ENCODE measurements at places on chromosomes 6 and 20. TPM values are rescaled to one million over a fixed set of nuclear protein-coding genes. Genes with fewer than 3 reads are reported as not detected.

GRCh38 chr20:35307666-35308653 is 15.7 kb upstream of the FAM83C start:
- peak; percentile 96 for DNase-seq

- no peak for DNase-seq
Measured at GRCh38 chr20:13915284-13915683, 75.1 kb downstream of the SEL1L2 start.

DNA sequence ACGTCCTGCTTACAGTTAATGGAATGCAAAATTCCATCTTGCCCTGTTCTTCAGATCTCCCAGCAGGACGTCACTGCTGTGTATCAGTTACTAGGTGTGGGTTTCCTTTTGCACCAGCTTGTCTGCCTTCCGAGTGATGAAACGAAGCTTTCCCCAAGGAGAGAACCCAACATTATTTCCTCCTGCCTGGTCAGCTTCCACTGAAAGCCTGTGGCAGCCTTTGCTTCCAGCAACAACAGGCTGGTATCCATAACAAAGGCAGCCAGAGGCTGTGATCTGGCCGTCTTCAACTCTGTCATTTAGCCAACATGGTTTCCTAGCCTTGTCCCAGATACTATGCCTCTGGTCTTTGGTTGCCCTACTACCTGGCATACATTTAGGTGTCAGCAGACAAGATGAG is 78.9 kb upstream of the HEY2 start:
- DNase-seq = no peak

GRCh38 chr6:141259807-141260206 is 872.9 kb upstream of the GJE1 start:
- DNase-seq = no peak

GRCh38 chr20:34033903-34034302 is 40.2 kb downstream of the RALY start:
- no peak for DNase-seq

DNA sequence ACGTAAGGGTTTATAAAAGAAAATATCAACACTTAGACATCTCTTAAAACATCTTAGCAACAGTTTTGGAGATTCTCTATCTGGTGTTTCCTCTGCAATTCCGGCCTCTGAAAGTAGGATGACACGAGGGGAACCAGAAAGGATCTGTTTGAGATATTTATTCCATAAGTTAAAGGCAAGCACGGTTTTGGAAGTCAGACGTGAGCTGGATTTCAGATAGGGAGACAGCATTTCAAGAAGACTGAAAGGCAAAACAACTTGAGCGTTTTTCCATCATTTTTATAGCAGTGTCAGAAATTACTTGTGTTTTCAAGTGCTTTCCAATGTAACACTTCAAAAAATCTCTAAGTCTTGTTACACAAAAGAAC is 52.9 kb upstream of the BTN3A2 start:
- DNase-seq = peak; percentile 34

GRCh38 chr20:60400567-60400966 is 442.3 kb downstream of the CDH26 start:
- no peak for DNase-seq

- peak; percentile 54 for DNase-seq
Measured at GRCh38 chr20:45833883-45834796, 541 bp downstream of the SNX21 start.

- peak; percentile 56 for DNase-seq
Measured at GRCh38 chr6:149934249-149935156, 7.3 kb upstream of the ULBP2 start.

DNA sequence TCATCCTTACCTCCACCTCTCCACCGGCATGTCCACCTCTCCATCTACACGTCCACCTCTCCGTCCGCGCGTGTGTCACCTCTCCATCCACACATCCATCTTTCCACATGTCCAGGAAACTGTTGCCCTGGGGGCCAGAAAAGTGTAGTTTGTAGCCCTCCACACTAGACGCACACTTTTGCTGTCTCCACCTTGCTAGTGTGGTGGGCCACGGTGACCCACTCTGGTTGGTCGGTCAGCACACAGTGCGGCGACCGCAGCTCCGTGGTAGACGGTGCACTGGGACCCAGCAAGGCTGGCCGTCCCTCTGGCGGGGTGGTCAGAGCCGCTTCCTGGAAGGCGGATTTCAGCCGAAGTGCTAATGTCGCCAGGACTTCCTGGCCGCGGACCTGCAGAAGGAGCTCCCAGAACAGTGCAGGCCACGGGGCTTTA is 268.6 kb downstream of the DLL1 start:
- no peak for DNase-seq

DNA sequence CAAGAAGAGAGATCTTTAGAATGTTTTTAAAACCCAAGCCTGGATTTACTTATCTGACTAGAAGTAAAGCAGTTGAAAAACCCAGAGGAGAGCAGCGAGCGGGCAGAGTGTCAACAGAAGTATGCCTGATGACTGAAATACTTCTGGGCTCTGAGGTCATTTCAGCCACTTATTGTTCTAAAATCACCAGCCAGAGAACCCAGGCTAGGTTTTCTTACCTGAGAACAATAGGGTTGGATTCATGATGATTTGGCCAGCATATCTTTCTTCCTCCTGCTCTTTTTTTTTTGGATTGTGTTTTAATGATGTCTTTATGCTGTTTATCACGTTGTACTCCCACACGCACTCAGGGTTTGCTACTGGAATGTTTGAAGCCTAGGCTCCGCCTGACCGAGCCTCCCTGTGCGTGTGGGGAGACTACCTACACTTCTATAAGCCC is 63.0 kb upstream of the KIF25 start:
- DNase-seq = no peak

GRCh38 chr6:16824845-16825685 is 63.8 kb upstream of the ATXN1 start:
- DNase-seq = no peak

DNA sequence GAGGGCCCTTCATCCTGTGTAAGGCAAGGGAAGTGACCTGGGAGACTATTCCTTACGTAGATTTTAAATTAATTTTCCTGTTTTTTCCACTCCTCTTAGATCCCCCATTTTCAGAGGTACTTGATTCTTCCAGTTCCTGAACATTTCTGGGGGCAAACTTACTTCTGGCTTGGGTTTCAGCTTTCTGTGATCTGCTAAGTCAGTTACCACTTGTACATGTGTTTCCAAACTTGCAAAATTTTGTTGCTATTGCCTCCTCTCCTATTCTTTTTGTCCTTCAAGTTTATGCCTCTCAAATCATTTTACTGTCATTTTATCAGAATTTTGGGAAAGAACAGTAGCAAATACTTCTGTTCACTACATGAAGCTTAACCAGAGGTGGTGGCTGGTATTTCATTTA is 81.2 kb downstream of the QRSL1 start:
- no peak for DNase-seq

DNA sequence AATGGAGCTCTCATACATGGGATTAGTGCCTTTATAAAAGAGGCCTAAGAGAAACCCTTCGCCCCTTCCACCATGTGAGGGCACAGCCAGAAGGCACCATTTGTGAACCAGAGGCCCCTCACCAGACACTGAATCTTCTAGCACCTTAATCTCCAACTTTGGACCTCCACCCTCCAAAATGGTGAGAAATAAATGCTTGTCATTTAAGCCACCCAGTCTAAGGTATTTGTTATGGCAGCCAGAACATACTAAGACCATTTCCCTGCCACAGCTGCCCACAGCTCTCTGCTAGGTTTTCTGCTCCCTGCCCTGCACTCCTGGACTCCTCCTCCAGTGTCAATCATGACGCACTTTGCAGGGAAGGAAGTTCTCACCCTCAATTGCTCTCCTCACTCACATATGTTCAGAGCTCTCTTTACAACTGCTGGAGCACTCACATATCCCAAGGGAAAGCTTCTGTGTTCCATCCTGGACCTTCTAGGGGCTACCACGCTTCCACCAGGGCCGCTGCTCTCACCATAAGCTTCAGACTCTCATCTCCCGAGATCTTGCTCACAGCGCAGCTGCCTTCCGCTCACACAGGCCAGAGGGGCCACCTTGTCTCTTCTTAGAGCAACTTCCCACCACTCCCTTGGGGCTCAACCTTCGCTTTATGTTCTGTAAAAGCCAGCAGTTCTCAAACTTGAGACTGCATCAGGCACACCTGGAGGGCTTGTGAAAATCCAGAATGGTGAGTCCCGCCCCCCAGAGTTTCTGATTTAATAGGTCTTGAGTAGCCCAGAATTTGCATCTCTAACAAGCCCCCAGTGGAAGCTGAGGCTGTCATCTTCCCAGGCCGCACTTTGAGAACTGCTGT is 1.6 kb upstream of the LY86 start:
- no peak for DNase-seq

DNA sequence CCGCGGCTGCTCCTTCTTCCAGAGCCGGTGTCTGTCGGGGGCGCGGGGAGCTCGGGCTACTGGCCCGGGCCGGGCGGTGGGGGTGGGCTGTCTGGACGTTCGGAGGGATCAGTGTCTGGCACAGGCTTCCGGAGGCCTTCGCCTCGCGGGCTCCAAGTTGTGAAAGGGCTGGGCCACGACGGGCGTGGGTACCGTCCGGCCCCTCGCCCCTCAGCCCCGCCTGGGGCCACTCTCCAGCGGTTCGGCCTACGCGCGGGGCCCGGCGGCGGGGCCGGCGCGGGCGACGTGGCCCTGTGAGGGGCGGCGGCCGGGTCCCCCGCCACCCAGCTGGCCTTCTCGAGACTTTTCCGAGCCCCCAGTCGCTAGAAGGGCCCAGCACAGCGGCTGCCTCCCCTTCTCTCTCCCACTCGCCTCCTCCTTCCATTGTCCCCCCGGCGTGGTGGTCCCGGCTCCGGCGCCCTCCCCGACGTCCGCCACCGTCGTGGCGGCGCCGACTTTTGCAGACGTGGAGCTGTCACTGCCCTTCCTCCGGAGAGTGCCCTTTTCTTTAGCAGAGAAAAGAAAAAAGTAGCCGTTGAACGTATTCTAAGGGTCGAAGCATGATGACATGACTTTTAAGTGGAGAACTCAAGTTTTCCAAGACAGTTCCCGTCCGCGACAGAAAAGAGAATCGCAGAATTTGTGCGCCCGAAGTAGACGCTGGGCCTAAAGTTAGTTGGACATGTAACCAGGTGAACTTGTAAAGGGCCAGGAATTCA is 571 bp downstream of the ITCH start:
- no peak for DNase-seq

GRCh38 chr6:152896923-152897322 is 85.9 kb downstream of the FBXO5 start:
- no peak for DNase-seq

DNA sequence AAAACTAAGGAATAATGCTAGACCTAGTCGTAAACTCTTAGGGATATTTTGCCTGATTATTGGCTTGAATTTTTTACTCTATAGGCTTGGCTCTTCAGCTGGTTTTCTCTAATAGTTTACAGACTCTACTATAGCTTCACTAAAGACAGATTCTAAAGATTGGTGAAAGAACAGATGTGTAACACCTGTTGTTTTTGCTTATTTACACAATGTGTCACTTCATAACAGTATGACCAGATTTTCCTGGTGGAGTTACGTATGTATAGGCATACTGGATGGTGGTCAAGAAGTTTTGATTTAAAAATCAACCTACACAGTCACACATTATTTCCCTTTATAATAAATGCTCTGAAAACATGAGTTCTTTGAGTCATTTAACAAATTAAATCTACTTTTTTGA is 4.8 kb downstream of the COL19A1 start:
- no peak for DNase-seq

DNA sequence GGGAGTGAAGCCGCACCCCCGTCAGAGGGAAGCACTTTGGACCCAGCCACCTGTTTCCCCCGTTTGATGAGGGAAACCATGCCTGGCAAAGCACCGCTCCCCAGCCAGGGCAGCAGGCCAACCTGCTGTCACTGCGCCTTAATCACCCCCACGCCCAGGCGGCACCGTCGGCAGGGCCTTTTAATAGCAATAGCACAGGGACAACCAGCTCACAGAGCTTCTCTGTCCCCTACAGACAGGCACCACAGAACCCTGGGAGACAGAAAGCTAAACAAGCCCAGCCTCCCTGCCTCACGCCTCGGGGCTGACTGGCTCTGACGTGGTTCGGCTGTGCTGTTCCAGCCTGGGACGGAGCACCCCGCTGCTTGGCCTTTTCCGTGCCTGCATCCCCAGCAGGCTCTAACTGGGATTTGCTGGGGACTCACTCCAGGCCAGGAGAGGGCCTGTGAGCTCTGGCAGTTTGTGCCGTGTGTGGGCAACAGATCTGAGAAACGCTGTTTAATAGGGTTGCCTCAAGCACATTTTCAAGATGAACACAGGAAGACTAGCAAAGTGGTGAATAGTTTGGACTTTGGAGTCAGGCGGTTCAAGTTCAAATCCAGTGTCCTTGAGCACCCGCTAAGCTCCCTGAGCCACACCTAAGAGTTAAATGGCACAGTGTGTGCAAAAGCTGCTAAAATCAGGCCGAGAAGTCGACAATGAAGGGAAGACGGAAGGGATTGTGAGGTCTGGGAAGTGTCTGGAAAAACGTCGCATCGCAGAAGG is 223.8 kb downstream of the NRN1 start:
- no peak for DNase-seq

GRCh38 chr6:34358389-34358905 is 34.0 kb downstream of the NUDT3 start:
- no peak for DNase-seq

DNA sequence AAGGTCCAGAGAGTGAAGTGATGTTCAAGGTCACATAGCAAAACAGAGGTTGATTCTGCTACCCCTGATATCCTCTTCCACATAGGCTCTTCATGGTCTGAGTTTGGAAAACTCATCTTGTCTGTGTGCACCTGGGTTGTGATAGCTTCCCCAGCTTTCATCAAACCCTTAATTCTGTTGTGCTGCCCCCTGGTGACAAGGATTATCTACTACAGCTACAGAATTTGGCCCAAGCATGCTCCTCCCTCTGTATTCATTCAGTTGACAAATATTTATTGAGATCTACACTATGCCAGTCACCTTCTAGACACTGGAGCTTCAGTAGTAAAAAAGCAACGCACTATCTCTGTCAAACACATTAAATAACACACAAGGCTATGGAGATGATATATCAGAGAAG is 50.4 kb downstream of the SMPDL3A start:
- DNase-seq = peak; percentile 48

DNA sequence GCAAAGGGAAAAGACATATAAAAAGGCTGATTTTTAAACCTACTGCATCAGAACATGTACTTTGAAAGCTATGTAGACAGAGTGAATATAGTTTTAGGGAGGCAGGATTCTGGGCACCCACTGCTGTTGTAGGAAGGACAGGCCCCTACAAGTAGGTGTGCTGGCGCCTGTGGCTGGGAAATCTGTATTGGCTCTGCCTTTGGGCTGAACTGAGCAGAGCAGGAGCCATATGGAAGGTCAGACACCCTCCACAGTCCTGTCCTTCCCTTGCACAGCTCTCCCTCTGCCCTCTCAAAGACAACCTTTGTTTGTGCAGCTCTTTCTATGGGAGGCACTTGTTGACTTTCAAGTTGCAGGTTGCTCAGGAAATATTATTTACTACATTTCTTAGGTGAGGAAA is 18.4 kb upstream of the ULBP3 start:
- no peak for DNase-seq

- no peak for DNase-seq
Measured at GRCh38 chr6:108983151-108983550, 111.5 kb downstream of the SESN1 start.

Gene SPACA1
- total RNA-seq = not detected

Gene SLC17A9
- 0.67 TPM for total RNA-seq

Gene ZNF831
- total RNA-seq = not detected

Gene MAP1LC3A
- 18.5 TPM for total RNA-seq

Gene TRIM26
- total RNA-seq = 37.8 TPM

Gene ELOVL2
- not detected for total RNA-seq

Gene SNHG17
- total RNA-seq = 8.0 TPM

Gene C20orf204
- 0.91 TPM for total RNA-seq

Gene OOEP
- not detected for total RNA-seq

Gene VGLL2
- not detected for total RNA-seq

Gene TSPO2
- not detected for total RNA-seq

Data from mammary epithelial cell (primary cell).